NB4 (cell line): ENCODE measurements at places on chromosomes 2 and 18.

DNA sequence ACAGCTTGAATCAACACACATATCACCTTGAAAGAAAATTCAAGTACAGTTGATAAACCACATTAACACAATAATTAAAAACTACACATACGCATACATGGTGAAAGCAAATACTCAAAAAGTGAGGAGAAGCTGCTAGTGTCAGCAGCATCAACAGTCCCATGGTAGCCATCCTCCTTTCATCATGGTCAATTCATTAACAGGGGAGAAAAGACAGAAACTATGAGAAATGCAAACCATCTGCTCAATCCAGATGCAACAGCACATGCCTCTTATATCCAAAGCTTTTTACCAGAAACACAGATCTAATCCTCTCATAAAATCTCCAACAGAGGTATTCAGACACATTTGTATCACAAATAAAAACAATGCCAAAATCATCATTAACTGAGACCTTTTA, 81.9 kb upstream of the CHRNA1 start:
- DNase-seq = no peak

GRCh38 chr2:115071534-115071933, 629.1 kb downstream of the DPP10 start:
- no peak for DNase-seq

DNA sequence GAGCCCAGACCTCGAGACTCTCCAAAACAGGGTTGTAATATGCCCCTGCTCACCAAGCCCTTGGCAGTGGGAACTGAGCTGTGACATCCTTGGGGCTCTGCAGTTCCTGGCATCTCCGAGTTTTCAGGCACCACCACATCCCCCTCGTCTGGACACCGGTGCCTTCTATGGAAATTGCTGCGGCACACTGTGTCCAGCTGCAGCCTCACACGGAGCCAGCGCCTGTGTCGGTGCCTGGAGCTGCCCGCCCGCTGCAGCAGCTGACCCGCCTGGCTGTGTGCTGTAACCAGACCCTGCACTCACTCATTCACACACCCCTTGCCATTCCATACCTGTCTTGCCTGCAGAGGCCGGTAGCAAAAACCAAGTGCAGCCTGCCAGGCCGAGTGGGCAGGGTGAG, 11.8 kb downstream of the IWS1 start:
- no peak for DNase-seq

GRCh38 chr2:205686783-205687640, 4.7 kb downstream of the NRP2 start:
- no peak for DNase-seq

GRCh38 chr2:9434489-9434888, 11.0 kb downstream of the CPSF3 start:
- no peak for DNase-seq

- no peak for DNase-seq
Measured at GRCh38 chr2:22221006-22221405, 1097.2 kb downstream of the TDRD15 start.

DNA sequence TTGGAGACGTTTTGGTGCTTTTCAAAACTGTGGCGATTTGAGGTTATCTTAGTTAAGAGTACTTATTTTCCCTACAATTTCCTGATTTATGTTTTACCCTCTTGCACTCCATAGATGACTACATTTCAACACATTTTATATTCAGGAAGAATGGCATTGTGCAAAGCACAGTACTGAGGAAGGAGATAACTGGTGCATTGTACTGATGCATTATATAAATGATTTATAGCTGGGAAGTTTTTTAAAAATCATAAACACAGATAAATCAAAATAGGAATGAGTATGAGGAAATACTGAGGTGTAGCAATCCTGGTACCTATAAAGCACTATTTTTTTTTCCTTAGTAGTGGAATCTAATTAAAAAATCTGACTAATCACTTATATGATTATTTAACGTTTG, 5.6 kb downstream of the REL start:
- no peak for DNase-seq

GRCh38 chr2:110167326-110168000, 37.4 kb downstream of the NPHP1 start:
- DNase-seq = no peak

DNA sequence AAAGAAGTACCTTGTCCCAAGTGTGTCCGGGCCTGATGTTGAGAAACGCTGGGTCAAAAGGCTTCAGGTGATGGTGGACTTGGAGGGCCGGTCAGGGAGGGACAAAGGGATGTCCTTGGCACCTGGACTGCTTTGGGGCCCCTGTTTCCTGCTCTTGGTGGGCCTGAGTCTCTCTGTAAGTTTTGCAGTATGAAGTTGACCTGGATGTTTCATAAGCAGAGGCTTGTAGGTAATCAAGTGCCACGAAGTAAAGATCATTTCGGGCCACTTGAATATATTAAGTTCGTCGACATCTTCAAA, 29.4 kb downstream of the ASAP2 start:
- DNase-seq = no peak
